Fibroblast of the aortic adventitia (primary cell): ENCODE measurements at places on chromosomes 7 and 10.

DNA sequence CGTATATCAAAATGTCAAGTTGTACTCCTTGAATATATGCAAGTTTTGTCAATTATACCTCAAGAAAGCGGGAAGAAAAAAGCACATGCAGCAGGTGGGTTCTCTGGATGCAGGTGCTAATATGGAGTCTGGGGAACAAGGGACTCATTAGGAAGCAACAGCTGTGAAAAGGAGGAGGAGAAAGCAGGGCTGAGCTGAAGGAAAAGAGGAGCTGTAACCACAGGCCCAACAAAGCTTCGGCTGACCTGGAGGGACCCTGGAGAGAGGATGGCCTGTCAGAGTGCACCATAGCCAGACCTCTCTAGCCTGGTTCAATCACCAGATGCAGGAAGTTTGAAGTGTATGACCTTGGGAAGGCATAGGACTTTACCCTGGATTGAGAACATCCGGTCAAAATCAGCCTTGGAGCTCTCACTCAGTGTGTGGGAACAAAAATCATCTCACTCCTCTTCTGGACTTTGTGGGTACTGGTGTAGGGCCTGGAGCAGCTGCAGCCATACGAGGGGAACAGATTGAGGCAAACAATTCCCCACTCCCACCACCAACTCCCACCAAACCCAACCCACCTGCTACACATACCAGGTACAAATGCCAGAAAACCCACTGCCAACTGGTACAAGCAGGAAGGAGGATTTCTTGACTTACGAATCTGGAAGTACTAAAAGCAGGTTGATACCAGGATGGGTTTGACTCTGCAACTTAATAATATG lies 36.7 kb downstream of the NPTX2 start:
- no peak for DNase-seq

DNA sequence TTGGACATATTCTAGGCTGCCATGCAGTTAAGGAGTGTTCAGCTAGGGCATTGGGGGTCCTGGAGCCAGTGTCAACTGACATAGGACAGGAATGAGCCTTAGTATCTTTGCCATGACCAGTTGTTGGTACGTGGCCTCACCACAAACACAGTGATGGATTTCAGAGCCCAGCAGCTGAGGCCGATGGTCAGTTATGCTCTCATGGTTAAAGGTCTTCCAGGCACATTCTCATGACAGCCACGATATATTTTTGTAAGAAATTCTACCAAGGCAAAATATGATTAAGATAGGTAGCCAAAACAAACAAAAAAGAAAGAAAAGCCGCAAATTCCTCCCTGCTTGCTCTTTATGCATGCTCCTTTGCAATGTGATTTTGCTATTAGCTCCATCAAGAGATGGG lies 47.8 kb downstream of the CDHR3 start:
- peak; percentile 13 for DNase-seq

DNA sequence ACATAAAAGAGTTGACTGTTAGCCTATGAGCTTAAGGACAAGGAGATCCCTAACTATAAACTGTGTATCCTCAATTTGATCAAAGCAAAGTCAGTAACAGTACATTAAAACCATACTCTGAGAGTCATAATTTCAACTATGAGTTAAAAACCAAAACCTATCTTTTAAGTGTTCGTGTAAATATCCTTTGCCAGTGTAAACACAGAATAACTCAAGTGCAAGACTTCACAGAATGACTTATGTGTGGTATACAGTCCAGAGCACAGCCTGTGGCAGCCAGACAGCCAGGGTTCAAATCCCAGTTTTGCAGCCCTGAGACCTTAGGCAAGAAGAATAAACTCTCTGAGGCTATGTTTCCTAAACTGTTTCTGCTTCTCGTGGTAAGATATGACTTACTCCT lies 30.3 kb upstream of the NEBL start:
- no peak for DNase-seq

DNA sequence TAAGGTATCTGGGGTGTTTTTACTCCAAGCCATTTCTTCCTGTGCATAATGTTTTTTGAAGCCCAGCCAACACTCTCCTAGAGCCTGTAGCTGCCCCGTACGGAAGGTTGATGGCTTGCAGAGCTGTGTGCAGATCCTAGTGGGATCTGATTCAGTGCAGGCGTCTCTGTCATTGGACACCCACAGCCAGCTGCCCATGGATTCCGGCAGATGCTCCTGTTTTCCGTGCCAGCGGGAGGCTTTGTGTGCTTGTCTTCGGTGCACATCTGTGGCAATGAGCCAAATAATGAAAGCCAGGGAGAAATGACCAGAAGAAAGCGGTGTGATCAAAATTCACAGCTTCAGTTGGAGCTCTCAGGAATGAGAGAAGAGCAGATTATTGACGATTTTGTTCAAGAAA lies 426.4 kb downstream of the TYW1 start:
- no peak for DNase-seq

GRCh38 chr7:89887489-89887888 lies 266.8 kb upstream of the STEAP1 start:
- no peak for DNase-seq
